ENCODE measurements at places on chromosomes 12 and 14. TPM values are rescaled to one million over a fixed set of nuclear protein-coding genes. Genes with fewer than 3 reads are reported as not detected.

GRCh38 chr14:89912667-89913211, 41.8 kb downstream of the EFCAB11 start:
- no peak for DNase-seq

GRCh38 chr12:131044760-131045381, 91.2 kb downstream of the ADGRD1 start:
- no peak for DNase-seq

- peak; percentile 48 for DNase-seq
Observed at GRCh38 chr14:25833341-25834126, 764.3 kb downstream of the NOVA1 start.

DCAF4 gene
- 30.2 TPM for total RNA-seq

DNA sequence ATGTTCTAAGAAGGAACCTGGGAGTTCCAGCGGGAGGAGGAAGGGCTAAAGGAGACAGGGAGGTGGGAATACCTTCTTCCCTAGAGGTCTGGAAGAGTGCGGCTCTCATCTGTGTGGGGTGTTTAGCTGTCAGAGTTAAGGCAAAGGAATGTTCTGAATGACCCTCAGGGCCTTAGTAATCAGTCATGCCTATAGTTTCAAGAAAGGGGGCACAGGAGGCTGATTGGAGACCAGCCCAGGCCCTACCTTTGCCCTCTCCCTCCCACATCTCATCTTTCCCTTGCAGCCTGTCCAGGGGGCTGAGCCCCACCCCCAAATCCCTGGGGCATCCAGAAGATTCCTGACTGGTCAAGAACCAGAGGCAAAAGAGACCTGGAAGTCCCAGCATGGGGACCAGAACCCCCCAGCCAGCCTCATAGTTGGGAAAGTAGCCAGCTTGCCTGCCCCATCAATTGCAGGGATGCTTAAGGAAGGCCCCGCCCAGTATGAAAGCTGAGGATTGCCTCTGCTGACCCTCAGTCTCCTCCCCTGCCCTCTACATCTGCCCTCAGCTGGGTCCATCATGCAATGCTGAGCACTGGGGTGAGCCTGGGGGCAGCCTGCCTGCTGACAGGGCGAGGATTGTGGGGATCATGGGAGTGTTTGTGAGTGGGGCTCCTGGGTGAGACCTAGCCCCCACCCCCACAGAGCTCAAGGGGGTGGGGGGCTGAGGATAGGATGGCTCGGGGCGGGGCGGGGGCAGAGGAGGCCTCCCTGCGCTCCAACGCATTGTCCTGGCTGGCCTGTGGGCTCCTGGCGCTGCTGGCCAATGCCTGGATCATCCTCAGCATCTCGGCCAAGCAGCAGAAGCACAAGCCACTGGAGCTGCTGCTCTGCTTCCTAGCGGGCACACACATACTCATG, 1.8 kb downstream of the GPR162 start:
- DNase-seq = no peak

DNA sequence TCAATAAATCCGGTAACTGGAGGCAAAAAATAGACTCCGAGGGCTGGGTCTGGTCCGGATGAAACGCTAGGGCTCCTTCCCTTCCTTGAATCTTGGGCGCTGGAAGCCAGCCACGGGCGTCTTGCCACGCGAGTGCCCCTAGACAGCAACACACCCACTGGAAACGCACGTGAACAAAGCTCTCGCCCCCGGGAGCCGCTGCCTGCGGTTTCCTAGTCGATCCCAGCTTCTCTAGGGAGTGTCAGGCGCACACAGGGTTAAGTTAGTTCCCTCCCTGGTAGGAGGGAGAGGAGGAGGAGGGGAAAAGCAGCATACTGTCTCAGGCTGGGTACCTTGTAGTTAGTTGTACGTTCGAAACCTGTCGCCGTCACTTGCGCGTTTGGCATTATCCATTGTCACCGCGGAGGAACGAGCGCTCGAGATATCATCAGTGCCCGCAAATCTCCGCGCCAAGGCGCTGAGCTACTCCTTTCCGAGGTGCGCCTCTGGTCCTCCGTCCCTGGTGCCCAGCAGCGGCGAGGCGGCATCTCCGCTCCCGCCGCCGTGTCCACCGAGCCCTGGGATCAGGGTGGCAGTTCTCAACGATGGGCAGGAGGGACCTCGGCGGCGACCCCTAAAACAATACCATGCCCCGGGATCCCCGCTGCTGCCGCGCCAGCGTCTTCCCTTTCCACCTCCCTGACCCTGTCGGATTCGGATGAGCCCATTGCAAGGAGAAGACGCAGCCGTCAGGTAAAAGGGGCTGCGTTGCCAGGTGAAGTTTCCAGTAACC, at the start of gene FLRT2:
TSS of gene FLRT2 (plus strand) at position 342 of the 772 bp plus-strand sequence. CDS start 91,371 bp downstream, outside the sequence.
- DNase-seq = peak; percentile 61
